ENCODE measurements at places on chromosomes 2 and 18. TPM values are rescaled to one million over a fixed set of nuclear protein-coding genes. Genes with fewer than 3 reads are reported as not detected.

GRCh38 chr2:220653776-220654175 lies 918.3 kb downstream of the EPHA4 start:
- DNase-seq = no peak

- no peak for DNase-seq
Measured at GRCh38 chr2:192098814-192099491, 95.8 kb downstream of the TMEFF2 start.

GRCh38 chr2:41647468-41648050 lies 400.3 kb upstream of the PKDCC start:
- DNase-seq = no peak

- DNase-seq = no peak
Measured at GRCh38 chr2:195022508-195022830, 634.6 kb upstream of the SLC39A10 start.

DNA sequence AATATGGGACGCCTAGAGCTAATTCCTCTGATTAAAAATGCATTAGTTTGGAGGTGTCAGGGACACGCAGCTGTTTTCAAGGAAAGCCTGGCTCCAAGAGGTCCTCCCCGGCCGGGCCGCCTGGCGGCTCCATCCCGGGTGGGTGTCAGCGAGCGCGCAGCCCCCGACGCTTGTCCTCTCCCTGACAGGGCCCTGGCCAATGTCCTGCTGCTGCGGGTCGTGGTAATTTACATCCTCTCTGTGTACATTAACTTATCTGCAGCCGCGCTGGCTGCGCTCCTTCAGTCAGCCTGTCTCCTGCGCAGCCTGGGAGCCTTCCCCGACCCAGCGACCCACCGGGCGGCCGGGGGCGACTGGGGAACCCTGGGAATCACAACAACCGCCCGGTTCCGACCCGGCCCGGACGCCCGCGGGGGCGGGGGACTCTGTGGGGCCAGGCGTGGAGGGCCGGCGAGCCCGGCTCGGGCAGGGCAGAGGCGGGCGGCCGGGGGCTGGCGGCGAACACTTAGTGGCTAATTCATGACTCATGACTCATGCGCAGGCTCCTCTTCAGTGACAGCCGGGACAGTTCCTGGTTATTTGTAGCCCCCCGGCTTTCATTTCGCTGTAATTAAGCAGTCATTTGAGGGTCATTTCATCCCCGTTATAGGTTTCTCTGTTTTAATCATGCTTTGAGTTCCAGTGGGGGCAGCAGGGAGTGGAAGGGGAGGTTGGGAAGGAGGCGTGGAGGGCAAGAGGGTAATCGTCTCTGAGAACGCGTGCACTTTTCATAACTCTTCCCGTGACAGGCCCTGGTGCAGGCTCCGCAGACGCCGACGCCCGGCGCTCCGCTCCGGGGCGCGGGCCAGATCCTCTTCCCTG lies 141.9 kb upstream of the CTAGE1 start:
- no peak for DNase-seq

DNA sequence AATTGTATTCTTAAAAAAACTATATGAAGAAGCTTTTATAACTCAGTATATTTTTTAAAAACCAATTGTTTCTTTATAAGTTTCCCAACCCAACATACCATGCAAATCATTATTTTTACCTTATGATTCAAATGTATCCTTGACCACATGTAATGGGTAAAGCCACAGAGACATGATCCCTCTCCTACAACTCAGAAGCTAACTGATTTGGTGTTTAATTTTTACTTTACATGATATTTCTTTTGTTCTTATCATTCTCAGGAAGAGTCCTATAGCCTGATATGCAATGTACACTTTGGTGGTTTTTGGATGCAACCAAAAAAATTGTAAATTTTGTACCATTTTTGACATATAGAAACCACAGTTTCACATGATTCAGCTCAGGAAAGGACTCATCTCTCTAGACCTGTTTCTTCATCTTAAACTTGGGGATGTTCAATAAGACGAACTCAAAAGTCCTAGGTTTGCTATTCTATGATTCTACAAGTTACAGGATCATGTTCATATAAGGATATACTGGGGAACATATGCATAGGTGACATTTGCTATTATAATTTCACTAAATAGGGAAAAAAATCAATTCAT lies 85.2 kb upstream of the RBBP8 start:
- no peak for DNase-seq

DNA sequence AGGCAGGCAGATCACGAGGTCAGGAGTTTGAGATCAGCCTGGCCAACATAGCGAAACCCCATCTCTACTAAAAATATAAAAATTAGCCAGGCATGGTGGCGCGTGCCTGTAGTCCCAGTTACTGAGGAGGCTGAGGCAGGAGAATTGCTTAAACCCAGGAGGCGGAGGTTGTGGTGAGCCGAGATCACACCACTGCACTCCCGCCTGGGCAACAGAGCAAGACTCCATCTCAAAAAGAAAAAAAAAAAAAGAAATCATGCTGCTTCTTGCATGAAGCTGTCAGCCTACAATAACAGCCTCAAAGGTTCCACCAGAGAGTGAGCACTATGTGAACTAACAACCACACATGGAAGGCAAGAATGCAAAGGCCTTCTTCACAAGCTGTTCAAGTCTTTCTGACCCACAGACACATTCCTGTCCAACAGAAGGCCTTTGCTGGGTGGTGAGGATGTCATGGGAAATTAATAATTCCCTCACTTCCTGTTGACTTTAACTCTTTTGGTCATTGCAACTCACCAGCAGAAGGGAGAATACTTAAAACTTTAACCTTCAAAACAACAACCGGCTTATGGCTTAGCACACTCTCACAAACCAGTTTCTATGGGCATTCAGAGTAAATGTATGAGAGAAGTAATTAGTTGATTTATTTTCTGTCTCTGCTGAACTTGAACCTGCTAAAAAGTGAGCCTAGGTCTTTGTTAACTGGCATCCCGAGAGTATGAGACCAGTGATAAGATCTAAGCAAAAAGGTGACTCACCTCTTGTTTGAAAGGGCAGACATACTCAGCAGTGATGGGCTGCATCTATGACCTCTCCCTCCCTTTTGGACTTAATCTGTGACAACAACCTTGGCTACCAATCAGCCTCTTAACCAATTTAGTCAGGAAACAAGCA lies 11.8 kb downstream of the PLEKHM3 start:
- DNase-seq = no peak

DNA sequence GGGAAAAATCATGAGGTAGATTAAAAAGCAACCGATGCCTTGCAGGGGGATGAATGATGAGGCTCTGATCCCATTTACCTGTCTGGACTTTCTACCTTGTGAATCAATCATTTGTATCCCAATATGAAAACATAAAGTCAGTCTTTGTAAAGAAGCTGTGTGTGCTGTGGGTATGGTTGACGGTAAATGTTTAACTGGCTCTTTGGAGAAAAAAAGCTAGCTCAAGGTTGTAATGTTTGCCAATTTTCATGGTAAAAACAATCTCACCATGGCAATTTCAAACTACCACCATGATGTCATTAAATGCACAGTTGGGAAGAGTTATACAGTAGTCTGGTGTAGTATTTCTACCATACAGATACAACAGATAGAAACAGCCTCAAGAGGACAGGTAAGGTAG lies 14.6 kb downstream of the TTR start:
- DNase-seq = no peak

GRCh38 chr2:31675485-31675901 lies 94.8 kb upstream of the SRD5A2 start:
- DNase-seq = no peak

DNA sequence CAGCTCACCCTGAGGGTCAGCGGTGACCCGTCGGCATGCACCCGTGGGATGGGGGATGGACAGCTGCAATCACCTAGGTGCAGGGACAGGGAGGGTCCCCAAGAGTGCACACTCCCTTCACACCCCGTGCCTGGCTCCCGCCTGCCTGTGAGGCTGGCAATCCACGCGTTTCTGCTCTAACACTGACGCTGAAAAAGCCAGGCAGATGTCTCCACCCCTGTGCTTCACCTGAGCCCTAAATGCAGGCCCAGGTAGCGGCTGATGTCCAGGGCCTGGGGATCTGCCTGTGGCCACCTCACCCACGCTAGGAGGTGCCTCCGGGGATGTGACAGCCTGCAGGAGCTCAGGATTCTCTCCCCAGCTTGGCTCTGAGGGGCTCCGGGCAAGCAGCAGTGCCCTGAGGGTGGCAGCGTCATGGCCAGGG lies 212.0 kb upstream of the SALL3 start:
- no peak for DNase-seq

DNA sequence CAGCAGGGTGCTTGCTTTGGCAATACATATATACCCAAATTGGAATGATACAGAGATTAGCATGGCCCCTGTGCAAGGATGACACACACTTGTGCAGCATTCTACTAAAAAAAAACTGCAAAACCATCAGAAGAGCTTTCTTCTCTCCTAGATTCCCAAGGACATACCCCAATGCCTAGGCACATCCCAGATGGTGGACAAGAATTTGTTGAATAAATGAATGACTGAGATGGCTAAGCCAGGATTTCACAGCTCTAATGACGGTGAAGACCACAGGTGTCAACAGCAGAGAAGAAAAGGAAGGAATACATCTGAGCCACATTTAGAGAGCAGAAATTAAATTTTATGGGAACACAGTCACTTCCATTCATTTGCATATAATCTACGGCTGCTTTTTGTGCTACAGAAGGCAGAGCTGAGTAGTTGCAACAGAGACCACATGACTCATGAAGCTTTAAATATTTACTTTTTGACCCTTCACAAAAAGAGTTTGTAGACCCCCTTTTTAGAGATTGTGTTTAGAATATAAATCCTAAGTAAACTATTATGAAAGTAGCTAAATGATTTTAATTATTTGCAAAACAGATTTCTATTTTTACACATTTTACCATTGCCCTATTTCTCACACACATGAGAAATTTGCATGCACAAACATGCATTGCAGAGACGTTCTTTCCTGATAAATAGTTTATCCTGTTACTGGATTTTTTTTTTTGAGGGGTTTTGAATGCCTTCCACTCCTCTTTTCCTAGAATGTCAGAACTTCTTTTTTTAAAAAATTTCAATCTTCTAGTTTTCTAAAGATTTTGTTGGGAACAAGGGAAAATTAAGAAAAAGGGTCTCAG lies 119.0 kb downstream of the PMAIP1 start:
- DNase-seq = no peak

GRCh38 chr18:31206787-31207381 lies 44.2 kb upstream of the DSC1 start:
- DNase-seq = peak; percentile 13

DNA sequence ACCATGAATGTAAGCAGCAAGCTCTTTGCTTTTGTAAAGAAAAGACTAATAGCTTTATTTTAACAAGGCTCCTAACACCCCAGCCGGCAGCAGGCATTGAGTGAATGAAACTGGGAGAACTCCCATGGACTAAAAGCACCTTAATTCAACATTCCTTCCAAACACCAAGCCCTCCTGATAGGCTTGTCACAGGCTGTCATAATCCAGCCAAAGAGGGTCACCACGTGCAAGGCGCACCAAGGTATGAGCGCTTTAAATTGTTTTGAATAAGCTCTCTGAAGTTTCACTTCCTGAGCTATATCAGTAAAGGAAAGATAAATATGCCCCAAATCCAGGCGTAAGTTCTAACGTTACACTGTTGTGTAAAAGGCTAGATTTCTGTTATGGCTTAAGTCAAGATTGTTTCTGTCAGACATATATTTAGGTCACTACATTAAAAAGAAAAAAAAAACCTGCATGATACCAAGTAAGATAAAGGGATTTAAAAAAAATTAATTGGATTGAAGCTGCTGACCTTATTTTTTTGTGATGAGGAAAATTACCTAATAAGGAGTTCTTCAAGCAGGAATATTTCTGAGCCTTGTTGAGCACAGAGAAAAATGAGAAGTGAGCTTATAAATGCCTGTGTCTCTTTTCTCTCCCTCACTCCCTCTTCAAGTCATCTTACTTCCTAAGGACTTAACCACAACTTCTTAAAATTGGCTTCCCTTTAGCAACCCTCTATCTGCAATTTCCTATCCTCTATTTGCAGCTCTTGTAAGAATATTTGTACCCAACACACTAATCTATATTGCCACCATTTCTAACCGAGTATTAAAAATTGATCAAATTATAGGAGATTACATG lies 136.1 kb upstream of the NRP2 start:
- no peak for DNase-seq

DNA sequence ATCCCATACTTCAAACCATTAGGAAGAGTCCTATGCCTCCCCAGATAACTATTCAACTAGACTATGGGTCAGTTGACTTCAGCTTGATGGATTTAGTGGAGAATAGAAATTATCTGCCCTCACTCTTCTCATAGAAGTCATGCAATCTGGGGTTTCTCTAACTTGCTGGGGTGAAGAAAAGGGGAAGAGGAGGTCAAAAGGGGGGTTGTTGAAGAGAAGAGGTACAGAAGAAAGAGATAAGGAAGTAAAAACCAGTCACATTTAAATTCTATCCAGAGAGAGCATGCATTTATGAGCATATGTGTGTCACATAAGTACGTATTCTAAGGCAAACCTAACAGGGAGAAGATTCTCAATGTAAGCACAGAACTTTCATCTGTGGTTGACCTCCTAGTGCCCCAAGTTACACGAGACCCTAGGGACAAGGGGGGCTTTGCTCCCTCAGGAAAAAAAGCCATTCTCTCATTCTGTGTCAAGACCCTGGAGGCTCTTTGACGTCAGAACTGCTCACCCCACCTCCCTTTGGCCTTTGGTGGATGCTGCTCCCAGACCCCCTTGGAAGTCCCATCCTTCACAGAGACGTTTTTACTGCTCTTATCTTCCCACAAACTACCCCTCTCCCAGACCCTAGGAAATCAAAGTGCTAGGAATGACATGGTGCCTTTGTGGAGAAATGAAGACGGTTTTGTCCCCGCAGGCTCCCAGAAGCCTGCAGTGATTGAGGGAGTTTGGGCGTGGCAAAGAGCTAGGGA lies 236.8 kb upstream of the TNP1 start:
- no peak for DNase-seq

GRCh38 chr2:188808947-188809355 lies 165.2 kb upstream of the COL3A1 start:
- peak; percentile 78 for DNase-seq

DNA sequence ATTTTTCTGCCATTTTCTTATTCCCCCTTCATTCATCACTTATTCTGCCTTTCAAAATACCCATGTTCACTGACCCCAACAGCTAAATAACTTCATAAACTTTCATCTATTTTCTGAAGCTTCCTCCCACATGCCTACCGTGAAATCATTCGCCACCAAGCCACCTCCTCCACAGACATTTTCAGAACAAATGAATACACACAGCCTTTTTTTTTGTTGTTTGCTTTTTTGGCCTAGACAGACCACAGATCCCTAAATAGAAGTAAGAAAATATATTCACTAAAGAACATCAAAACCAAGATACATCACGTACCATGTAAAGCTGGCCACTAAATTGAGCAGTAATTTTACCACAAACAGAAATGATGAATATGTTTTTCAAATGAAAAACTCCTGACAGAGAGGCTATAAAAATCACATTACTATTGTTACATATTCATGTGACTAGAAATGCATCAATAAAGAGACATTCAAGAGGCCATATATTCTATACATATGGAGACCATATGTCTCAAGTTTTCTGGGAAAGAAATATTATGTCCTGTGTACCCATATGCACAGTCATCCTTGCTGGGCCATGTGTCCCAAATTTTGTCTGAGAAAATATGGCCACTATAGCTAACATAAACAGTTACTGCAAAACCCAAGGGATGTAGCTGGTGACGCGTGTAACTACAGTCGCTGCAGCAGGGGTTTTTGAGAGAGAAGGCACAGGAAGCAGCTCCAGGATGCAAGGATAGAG lies 200.3 kb downstream of the FBXO15 start:
- no peak for DNase-seq

The SP5 gene
- 5.5 TPM for polyA plus RNA-seq

The SLC20A1 gene
- 22.3 TPM for polyA plus RNA-seq

The UGT1A5 gene
- not detected for polyA plus RNA-seq

The SLC4A5 gene
- 1.8 TPM for polyA plus RNA-seq

The VWC2L gene
- polyA plus RNA-seq = not detected

The SPC25 gene
- 5.7 TPM for polyA plus RNA-seq

The RTP5 gene
- not detected for polyA plus RNA-seq

The HJURP gene
- 10.5 TPM for polyA plus RNA-seq

The PLEK gene
- polyA plus RNA-seq = 7.3 TPM

The TEX44 gene
- polyA plus RNA-seq = not detected

All from muscle of back (tissue), 13 donors.